ENCODE measurements at places on chromosomes 13 and 19.

GRCh38 chr19:42191855-42192254 lies 25.6 kb downstream of the DEDD2 start:
- DNase-seq, result no peak

DNA sequence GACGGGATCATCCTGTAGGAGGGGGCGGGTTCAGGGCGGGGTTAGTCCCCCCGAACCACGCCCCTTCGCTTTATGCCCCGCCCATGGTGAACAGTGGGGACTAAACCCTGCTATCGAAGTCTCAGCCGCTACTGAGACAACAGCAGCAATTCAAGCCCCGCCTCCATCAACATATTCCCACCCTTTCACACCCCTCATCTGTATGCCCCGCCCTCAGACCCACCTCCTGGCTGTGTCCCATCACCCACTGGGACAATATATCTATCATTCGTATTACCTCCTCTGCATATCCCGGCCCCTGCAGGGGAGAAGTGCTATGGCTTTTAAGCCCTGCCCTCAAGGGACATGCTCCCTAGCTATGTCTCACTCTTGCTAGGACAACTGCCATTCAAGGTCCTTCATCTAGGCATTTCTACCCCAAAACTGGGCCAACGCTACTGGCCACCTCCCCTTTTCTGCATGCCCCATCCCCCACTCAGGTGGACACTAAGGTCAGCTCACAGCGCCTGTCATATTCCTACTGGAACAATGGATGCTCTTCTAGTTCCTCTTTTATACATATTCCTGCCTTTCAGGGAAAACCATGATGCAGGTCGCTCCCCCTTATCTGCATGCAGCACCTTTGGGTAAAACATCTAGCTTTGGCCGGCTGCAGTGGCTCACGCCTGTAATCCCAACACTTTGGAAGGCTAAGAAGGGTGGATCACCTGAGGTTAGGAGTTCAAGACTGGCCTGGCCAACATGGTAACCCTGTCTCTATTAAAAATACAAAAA lies 11.9 kb downstream of the LRFN1 start:
- DNase-seq, result no peak

- DNase-seq, result no peak
These were observed 131.3 kb downstream of the CYSLTR2 start for GRCh38 chr13:48784916-48785548.

- no peak for DNase-seq
These were observed 17.1 kb downstream of the TSHZ3 start for GRCh38 chr19:31332096-31332495.

DNA sequence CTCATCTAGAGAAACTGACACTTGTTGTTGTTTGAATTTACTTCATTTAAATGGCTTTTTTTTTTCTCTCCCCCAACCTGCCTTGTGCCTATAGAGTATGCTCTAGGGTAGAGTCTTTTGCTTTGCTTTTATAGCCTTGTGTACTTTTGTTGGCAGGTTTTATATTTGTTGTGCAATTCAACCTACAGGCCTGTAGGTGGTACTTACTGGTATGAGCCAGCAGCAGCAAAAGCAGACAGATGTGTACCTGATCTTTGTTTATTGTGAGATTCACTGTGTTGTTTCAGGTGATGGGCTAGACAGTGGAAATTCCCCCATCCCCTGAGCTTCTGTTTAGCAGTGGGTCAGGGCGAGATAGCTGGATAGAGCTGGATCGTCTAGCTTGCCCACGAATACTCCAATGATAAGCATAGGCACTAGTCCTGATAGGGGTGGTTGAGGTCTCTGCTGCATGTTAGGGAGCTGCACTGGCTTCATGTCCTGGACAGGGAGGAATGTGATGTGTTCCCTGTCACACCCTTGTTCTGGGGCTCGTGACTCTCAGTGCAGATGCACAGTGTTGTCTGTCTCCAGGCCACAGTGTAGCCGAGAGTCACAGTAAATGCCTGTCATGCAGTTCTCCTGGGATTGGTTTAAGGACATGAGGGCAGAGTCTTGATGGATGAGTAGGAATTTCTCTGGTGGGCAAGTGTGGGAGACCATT lies 21.3 kb downstream of the DNAJC3 start:
- peak; percentile 17 for DNase-seq

- peak; percentile 5 for DNase-seq
These were observed at the start of gene SMAD9 for GRCh38 chr13:36919833-36920615. TSS of gene SMAD9 (minus strand) at chr13:36920238. CDS start at chr13:36879689, 40,549 bp downstream.

All from Kasumi-1 (cell line).